SK-MEL-5 (cell line): ENCODE measurements at places on chromosomes 12 and 14.

DNA sequence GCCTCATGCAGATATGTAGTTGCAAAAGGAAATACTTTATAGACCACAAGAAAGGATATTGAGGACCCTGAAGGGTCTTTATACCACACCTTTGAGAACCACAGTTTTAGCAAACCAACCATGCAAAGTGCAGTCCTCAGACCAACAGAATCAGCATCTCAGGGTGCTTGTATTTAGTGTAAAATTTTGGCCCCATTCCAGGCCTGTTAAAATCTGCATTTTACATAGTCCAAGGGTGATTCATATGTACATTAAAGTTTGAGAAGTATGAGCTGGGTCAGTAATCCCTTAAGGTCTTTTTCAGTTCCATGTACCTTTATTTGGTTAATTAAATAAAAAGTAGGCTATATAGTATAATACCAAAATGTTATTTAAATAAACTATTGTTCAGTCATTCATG lies 91.2 kb downstream of the WNK1 start:
- DNase-seq, result no peak

DNA sequence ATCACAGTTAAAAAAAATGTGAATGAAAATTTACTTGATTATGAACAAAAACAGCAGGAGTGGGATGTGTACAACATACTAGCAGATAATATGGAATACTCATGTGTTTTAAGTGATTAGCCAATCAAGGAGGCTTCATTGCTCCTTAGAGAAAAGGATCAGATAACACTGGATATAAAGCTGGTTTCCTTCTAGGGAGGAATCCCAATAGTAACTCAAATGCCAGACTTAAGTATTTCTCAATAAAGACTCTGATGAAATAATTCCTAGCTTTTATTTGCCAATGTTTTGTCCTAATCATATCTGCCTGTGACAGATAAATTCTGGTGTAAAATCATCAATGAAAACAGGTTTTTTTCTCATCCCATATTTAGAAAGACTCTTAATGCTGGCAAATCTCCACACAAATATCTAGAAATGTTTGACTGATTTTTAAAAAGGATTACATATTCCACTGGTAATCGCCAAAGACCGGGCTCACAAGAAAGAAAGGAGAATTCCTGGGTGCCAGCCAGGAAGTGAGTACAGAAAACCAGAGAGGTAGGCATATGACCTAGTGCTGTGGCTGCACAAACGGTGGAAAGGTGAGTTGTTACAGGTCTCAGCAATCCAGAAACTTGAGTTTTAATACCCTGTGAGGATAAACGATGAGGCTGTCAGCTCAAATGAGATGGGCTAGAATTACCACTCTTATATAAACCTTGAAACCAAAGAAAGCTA lies 108.6 kb upstream of the TTC7B start:
- DNase-seq, result no peak

- DNase-seq, result no peak
These were observed 182.3 kb downstream of the NTF3 start for GRCh38 chr12:5614256-5614655.

- no peak for DNase-seq
These were observed 66.8 kb upstream of the SLCO1C1 start for GRCh38 chr12:20628226-20628787.

GRCh38 chr12:10374624-10375018 lies 15.2 kb downstream of the KLRK1 start:
- no peak for DNase-seq

DNA sequence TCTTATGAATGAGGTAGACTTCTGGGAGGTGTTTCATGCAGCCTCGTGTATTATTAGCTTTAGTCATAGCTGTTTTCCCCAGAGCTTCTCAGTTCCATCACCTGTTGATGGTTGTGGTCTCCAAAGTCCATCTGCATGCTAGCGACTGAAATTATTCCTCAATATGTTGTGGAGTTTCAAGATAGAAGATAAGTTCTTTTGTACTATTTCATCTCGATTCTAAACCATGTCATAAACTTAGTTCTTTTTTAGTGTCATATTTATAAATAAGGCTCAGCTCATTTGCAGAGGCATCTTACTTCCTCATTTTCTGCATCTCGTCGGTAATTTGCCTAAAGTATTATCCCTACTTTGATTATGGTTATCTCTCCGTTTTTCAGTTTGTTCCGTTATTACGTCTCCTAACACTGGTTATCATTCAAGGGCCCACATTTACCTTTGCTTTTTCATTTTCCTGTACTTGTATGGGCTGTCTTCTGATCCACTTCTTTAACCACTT lies 119.1 kb downstream of the ITPR2 start:
- no peak for DNase-seq

DNA sequence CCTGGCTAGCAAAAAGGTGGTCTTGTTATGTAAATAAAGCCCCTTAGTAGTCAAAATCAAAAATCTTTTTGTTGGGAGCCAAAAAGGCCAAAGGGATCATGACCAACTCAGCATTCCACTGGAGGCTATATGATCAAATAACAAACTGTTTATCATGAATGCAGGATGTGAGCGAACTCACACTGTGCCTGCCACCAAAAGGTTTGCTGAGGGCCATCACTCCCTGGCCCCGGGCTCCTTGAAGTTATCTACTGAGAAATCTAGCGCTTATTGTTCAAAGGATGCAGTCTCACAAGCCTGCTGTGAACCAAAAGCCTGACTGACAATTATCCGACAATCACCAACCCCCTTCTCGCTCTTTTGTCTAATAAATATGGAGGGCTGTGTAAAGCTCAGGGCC lies 107.2 kb upstream of the DDHD1 start:
- peak; percentile 21 for DNase-seq
